ENCODE measurements at places on chromosomes 4 and X.

DNA sequence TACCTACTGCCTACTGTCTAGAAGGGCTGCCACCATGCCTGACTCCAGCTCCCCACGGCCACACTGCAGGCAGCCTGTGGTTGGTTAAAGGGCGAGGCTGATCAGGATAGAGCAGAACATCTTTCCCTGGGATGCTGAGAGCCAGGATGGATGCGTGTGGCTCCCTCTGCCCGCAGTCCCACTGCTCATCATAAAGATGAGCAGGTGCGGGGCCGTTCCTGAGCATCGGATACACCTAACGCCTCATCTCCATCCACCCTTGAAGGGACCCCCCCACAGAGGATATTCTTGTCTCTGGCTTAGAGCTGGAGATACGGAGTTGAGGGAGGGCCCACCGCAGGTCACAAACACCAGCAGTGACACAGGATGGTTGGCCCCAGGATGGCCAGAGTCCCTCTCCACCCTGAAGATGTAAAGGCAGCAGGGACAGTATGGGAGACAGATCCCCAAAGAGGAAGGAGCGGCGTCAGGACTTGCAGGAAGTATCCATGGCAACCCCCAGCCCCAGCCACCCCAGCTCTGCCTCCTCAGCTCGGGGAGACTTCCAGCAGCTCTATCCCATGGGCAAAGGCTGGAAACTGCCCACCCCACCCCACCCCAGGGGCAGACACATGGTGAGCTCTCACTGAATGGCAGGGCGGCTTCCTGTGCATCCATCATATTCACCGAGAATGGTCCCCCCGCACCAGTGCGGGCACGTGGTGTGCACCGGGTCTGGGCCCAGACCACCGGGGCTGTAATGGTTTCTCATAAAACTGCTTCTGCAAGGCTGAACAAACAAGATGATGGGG is 19.3 kb downstream of the PPP2R2C start:
- DNase-seq = no peak

DNA sequence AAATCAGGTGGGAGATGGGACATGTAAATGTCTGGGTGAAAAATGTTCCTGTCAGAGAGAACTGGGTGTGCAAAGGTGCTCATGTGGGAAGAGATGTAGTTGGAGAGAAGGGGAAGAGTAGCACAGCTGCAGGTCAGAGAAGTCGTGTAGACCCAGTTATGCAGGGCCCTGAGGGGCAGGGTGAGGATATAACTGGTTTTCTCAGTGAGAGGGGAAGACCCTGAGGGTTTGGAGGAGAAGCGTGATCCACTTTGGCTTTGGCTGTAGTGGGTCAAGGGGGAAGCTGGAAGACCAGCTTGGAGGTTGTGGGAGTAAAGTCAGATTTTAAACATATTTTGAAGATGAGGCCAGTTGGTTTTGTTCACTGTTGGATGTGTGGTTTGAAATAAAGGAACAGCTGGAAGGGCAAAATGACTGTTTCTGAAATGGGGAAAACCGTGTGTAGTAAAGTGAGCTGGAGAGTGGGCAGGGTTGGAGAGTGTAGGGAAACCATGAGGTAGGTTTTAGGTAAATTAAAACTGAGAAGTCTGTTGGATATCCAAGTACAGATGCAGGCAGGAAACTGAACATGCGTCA is 44.2 kb downstream of the NAP1L5 start:
- DNase-seq = no peak

GRCh38 chr4:55859711-55860110 is 6.3 kb downstream of the EXOC1 start:
- DNase-seq = no peak

DNA sequence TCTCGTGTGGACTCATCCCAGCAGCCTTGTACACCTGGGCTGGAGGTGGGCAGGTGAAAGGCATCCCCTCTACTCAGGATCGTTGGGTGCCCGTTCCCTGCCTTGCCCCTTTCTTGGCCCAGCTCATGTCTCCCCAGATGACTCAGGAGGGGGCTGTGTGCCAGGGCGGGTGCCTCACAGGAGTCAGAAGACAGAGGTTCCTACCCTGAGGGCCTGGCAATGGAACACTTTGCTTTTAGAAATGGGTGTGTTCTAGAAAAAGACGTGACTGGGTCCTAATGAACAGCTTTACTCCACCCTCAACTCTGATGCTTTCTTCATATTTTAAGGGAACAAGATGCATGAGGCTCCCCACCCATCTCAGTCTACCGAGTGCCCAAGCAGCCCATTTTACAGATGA is 22.5 kb upstream of the TRIM2 start:
- DNase-seq = no peak

DNA sequence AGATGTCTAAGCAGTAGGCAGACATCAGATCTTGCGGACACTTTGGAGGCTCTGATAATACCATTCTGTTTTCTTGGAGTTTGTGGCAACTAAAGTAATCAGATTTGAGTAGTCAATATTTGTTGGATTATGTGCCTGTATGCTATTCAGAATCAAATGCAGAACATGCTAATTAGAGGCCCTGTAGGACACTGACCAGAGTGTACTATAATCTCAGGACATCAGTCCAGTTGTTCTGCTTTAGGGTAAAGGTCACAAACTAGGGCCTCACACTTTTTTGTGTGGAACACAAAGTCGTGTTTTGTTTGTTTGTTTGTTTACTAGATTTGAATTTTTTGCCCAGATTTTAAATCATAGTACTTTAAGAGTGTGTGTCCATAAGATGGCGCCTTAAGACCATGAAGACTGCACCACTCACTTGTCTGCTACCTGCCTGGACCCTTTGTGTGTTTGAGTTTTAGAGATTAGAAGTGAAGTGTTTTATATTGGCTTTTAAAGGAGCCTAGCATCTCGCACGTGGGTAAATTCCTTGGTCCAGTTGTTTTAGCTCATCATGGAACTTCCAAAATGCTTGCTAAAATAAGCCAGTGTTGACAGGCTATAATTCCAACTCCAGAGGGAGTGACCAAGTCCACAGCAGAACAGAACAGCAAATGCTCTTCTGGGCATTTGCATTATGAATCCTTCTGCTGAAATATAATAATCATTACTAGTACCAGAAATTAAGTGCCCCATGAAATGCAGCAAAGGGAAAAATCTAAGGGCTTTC is 34.7 kb downstream of the IL13RA1 start:
- no peak for DNase-seq

DNA sequence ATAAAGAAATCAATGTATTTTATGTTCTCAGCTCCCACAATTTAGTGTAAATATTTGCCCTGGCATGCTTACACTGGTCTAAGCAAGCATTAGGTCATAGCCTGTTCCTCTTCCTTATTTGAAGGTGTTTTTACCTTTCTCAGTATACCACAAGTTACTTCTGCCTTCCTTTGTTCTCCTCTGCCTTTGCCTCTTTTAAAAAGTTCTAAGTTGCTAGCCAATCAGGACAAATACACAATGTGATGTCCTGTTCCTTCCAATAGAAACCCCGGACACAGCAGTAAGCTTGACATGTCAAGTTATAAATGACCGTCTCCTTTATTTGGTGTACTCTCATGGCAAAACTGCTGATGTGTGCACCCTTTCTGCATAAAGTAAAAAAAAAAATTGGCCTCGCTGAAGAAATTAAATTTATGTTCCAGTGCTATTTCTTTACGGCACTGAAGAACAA is 49.4 kb downstream of the UGT2B10 start:
- DNase-seq = no peak

GRCh38 chr4:56130606-56131155 is 181.9 kb downstream of the CEP135 start:
- no peak for DNase-seq

- DNase-seq = no peak
These were observed 56.9 kb downstream of the METTL14 start for GRCh38 chr4:118742050-118742449.

DNA sequence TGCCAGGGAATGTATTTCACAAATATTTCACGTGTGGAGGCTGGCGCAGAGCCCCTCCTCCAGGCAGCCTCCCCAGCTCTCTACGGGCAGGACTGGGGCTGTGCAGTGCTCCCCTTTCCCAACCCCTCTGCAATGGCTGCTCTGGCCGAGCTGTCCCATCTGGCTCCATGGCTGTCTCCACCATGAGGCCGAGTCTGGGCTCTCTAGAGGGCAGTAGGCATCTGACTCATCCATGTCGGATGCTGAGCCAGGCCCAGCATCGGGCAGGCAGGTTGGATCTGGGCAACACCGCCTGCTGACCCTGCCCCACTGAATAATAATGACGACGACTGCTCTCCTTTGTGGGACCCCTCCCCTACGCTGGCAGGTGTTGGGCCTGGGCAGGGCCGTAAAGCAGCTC is 11.0 kb upstream of the SH3TC1 start:
- no peak for DNase-seq

DNA sequence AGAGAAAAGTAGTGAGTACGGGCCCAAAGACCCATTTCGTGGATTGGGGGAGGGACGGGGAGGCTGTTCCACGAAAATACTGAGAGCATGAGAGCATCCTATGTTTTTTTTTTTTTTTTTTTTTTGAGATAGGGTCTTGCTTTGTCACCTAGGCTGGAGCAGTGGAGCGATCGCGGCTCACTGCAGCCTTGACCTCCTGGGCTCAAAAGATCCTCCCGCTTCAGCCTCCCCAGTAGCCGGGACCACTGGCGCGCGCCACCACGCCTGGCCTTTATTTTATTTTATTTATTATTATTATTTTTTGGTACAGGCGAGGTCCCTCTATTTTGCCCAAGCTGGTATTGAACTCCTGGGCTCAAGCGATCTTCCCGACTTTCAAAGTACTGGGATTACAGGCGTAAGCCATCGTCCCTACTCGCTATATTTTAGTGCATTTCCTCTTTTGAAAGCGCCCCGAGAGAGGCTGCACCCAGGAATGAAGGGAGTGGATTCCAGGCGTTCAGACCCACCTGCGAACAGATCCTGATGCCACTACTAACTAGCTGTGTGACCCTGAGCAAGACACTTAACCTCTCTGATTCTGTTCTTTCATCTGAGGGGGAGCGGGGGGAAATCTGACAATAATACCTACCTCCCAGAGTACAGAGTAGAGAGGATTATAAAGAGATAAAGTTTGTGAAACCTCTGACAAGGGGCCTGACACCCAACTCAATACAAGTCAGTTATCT is 5.4 kb upstream of the MSX1 start:
- DNase-seq = no peak

- no peak for DNase-seq
These were observed 61.1 kb downstream of the PACRGL start for GRCh38 chr4:20761382-20761781.

- DNase-seq = no peak
These were observed 262.4 kb downstream of the MID1IP1 start for GRCh38 chrX:39063702-39064101.

DNA sequence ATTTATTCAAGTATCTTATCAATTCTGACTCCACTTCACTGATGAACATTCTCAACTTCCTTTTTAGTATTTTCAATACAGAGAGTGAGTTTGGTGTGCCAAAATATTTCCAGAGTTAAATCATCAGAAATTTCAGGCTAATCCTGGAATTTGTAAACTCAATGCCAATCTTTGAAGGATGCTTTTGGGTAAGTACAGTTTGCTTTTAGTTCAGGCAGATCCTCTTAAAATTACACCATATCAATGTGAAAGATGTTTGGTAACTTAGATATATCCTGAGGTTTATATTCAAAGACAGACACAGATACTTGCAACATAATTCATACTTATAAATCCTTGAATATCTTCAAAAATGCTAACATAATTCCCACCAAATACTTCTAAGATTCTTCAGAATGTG is 76.0 kb upstream of the FAM47B start:
- DNase-seq = no peak

DNA sequence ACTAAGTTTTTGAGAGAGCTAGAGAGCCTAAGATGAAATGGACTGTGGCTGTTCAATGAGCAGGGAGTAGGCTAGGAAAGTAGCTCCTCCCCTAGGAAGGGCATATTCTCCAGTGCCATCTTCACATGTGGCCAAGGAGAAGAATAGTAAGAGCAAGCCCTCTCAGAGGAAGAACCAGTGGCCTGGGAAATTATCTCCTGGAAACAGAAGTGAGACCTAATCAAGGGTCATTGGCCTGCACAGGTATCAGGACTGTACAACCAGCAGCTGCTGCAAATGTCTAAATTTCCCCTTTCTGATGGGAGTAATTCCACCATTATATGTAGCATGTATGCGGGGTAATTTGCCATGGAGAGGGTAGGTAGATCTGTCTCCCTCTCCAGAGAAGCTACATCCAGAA is 334.8 kb upstream of the RASGEF1B start:
- no peak for DNase-seq

GRCh38 chr4:72205298-72205697 is 173.5 kb downstream of the NPFFR2 start:
- DNase-seq = no peak

DNA sequence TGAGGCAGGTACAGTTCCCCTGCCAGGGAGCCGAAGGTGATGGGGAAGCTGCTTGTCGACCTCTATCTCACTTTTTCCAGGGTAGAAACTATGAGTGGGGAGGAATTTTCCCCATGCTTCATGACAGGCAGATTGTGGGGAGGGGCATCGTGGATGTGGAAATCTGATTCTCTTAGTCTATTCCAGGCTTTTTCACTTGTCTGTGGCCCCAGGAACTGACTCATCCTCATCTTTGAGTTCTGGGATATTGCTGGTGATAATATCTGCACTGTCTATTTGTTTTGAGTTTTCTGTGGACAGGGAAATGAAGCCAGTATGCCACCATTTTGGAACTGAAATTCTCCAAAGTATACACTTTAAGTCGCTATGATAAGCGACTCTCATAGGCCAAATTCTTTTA is 7.6 kb upstream of the TLR2 start:
- DNase-seq = no peak

DNA sequence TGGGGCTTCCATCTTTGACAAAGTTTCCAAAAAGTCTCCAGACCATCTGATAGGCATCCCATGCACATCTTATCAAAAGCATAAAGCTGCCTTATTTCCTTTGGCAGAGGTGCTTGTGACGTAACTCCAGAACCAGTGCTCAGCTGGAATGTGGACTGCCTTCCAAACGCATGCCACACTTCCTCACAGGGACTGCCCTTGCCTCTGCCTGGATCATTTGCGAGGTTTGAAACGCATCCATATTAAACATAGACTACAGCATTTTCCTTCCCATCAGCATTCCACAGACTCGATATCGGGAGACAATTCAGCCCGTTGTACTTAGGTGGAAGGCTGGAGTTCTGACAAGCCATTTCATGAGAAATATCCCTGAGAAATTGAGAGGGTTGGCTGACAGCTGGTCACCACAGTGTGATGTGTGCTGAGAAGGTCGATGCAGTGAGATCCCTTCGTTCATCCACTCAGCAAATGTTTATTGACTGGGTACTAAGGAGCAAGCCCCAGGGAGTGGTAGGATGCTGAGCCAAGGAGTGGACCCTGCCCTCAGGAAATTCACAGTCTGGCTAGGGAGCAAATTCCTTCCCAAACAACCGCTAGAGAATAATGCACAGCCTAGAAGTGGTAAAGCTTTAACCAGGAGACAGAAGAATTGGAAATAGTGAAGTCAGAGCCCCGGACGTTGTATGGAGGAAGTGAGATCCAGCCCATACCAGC is 376.0 kb downstream of the BCOR start:
- no peak for DNase-seq

DNA sequence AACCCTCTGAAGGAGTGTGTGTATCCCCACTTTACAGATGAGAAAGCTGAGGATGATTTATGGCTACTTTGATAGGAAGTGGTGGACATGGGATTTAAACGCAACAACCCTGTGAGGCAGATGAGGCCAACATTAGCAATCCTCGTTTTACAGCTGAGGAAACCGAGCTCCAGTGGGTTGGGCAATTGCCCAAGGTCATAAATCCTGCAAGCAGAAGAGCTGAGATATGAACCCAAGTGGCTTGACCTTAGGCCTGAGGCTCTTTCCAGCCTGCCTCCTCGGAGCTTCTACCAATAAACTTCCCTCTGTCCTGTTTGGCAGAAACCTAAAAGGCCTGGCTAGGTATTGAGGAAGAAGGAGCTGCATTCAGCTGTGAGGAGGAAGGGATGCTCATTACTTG is 185.5 kb upstream of the RBPJ start:
- DNase-seq = no peak

Measured in activated naive CD8-positive, alpha-beta T cell treated with anti-CD3 and anti-CD28 coated beads, Interleukin-2, amount 50 U/mL, for 16 hours (primary cell).